AG20443 (cell line): ENCODE measurements at places on chromosomes 1 and 21.

DNA sequence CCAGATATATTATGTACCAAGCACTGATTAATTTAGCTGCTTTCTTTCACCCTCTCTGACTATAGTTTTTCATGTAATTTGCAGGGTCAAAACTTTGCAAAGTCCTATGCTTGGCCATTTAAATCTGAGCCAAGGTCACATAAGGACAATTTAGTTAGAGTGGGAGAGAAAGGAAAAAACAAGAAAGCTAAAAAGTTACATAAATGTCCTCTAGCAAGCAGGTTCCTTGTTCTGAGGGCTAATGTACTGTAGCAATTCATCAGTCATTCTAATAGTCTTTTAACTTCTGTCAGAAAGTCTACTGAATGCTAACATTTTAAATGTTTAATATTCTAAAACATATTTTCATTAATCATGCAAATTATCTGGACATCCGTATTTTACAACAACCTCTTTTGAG, 68.3 kb downstream of the SAMSN1 start:
- DNase-seq: no peak

DNA sequence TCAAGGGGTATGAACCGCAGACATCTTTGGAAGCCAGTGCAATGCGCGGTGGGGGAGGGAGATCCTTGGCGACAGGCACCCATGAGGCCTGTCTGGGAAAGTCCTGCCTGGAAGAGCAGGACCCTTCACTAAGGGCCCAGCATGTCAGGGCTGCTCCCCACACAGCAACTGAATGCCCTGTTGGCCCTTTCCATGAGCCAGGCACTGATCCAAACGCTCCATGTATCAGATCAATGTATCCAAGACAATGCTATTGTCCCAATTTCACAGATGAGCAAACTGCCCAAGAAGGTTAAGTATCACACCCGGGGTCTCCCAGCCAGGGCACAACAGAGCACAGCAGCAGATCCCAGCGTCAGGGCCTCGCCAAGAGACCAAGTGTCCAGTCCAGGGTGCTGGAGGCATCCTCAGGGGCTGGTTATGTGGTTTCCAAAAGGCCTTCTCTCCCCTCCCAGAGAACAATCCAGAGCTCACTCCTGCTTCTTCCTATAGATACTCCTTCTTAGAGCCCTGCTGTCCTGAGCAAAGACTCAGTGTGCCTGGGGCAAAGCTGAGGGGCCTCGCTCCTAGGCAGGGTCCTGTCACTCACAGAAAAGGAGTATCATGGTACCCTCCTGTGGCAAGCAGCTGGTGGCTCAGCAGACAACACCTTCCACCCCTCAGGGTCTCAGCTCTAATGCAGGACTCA, 328.0 kb downstream of the NPHP4 start:
- no peak for DNase-seq

DNA sequence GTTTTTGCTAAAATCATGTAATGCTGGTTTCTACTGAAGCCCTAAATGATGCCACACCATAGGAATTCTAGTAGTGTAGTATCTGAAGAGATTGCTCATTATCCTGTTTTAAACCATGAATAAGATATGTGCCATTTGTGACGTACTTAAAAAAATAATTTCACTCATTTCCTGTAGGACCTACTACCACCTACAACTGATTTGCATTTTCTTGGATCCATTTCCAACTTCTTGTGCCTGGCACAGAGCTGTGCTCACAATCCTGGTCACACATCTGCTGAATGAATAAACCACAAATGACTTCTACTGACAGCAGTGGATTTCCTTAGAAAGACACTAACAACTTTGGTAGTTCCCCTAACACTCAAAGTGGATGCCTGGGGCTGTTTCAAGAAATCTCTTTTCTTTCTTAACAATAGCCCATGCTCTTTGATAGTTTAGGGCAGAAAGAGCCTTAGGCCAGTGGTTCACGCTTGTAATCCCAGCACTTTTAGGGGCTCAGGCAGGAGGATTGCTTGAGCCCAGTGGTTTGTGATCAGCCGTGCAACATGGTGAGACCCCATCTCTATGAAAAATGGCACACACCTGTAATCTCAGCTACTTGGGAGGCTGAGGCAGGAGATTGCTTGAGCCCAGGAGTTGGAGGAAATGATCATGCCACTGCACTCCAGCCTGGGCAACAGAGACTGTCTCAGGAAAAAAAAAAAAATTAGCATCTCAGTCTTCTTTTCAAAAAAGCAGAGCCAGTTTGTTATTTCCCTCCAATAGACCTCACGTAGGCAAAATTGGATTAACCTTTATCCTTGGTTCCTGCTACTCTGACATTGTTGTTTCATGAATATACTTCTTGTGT, 13.0 kb upstream of the BATF3 start:
- DNase-seq: peak; percentile 73

- DNase-seq: no peak
These were observed 180.0 kb downstream of the CDC7 start for GRCh38 chr1:91680556-91681155.

GRCh38 chr1:40829631-40830245, 32.4 kb downstream of the CITED4 start:
- no peak for DNase-seq

- DNase-seq: peak; percentile 47
These were observed 666 bp downstream of the PAFAH2 start for GRCh38 chr1:25996966-25997827.

DNA sequence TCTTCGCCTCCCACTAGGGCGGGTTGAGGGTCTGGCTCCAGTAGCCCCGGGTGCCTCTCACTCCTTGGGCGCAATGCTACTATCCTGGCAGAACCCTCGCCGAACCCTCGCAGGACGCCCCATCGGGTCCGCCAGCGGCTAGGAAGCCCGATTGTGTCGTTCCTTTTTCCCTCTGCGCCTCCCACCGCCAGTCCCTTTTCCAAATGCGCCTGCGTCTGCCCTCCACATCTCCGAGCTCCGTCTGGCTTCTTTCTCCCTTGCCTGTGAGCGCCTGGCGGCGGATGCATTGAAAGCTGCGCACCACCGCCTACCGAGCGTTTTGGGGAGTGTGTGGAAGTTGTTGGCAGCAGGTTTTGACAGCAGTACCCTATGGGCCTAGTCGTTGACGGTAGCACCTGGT, 1.0 kb upstream of the DIRAS3 start:
- DNase-seq: peak; percentile 71

GRCh38 chr21:29805105-29805504, 134.7 kb downstream of the GRIK1 start:
- DNase-seq: no peak

DNA sequence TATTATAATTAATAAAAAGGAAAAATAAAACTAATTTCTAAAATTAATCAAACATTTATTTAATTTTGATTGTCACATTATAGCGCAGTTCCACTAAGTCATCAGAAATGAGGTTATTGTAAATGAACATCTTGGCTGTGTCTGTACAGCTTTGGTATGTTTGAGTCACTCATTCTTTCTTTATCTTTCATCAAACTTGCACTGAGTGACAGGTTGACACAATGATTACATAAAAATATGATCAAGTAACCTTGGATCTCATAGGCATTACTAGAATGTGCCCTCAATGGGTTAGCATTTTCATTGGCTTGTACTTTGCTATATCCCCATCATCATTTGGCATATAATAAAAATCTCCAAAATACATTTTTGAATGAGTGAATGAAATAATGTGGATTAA, 1353.2 kb upstream of the ADGRL2 start:
- DNase-seq: no peak

GRCh38 chr1:97797403-97798183, 123.2 kb downstream of the DPYD start:
- peak; percentile 17 for DNase-seq

- DNase-seq: peak; percentile 36
These were observed 52.9 kb upstream of the CD46 start for GRCh38 chr1:207698822-207699483.

DNA sequence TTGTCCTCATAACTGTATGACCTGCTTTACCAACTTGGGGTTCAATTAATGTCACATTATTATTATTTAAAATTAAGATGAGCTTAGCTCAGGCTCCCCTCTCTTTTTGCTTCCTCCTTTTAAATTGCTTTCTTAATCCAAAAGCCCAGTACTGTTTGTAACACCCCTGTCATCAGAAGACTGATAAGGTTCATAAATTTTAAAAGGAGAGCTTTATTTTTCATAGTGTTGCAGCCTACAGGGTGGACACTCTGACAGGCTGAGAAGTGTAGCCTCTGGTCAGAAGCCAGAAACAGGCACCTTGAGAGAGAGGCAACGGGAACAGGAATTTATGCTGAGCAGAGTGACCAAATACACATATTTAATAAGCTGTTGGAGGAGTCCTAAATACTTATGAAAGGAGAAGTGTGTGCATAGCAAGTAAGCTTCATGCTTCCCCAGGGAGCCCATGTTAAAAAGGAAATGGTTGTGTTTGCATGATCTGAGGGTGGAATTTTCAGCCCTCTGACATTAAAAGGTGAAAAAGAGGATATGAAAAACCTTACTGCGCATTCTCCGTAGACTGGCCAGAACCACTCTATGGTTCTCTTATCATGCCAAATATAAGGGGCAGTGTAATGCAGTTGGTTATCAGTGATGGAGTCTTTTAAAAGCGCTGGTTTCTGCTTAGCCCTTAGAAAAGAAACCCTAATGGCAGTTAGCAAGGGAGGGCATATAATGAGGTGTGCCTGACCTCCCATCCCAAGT, 30.5 kb upstream of the FGGY start:
- no peak for DNase-seq

DNA sequence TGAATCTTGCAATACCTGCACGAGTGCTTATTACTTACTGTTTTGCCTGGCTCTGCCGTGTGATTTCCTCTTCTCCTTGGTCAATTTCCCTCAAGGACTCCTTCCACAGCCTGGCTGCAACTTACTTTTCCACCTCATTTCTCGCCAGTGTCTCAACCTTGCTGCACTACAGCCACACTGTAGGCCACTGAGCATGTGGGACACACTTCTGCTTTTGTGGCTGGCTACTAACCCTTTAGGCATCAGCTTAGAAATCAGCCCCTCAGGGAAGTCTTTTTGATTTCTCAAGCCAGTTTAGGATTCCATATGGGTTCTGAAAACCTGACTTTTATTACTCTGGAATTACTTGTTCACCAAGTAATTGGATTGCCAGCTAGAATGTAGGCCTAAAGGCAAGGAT, 5.2 kb upstream of the DMRTB1 start:
- no peak for DNase-seq

DNA sequence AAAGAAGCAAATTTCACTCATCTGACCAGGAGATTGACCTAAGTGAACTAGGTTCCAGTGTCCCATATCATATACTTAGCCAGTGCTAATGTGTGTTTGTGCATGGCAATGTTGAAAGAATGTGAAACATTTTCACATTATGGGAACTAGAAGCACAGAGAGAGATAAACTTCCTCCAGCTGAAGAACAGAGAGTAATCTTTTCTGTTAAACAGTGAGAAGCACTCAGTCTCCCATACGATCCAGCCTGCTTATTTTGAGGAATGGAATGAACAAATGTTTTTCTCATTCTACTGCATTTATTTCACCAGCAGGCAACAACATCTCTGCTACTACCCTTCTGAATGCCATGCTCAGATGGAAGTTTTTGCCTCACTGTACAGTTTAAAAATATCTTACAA, 170.5 kb downstream of the TTLL7 start:
- DNase-seq: no peak

- no peak for DNase-seq
These were observed 11.8 kb upstream of the KIAA0040 start for GRCh38 chr1:175204330-175204729.

- DNase-seq: no peak
These were observed 3.3 kb upstream of the MYOG start for GRCh38 chr1:203089001-203089650.

GRCh38 chr1:5742801-5743200, 249.4 kb downstream of the NPHP4 start:
- no peak for DNase-seq

- DNase-seq: no peak
These were observed 391.2 kb downstream of the DPYD start for GRCh38 chr1:97529600-97529999.

DNA sequence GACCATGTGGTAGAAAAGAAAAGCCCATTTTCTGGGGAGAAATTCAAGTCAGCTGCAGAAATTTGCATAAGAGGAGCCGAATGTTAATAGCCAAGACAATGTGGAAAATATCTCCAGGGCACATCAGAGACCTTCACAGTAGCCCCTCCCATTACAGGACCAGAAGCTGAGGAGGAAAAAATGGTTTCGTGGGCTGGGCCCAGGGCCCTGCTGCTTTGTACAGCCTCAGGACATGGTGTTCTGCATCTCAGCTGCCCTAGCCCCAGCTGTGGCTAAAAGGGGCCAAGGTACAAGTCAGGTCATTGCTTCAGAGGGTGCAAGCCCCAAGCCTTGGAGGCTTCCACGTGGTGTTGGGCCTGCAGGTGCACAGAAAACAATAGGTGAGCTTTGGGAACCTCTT, 108.3 kb downstream of the DMRTB1 start:
- DNase-seq: no peak

- no peak for DNase-seq
These were observed 2.0 kb downstream of the LRRN2 start for GRCh38 chr1:204683284-204684205.

GRCh38 chr1:176051402-176051801, 155.7 kb downstream of the COP1 start:
- no peak for DNase-seq

DNA sequence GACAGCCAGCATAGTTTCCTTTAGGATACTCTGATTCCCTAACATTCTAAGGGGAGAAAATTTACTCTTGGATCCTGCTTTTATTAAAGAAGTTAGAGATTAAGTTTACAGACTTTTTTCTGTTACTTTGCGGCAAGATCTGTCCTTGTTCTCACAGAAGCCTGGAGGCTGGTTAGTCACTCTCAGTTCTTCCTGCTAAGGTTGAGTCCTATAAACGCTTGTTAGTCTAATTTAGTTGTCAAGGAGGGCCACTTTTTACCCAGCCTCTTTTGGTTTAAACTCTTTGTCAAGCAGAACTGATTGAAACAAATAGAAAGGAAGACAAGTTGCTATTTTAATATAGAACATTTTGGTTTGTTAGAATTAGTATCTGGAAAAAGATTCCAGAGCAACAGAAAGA, 89.7 kb downstream of the C21orf91 start:
- no peak for DNase-seq

- no peak for DNase-seq
These were observed 46.8 kb upstream of the SYNC start for GRCh38 chr1:32749332-32749731.

DNA sequence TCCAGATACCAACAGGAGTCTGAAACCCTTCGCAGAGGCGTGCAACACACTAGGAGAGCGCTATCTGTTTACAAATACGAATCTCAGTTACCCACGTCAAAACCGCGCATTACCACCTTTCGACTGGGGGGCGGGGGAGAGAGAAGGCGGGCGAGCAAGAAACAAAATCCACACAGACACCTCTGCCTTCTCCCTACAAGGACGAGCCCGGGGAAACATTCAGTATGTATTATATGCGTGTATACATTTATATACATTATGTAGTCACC, 722 bp downstream of the TUT4 start:
- peak; percentile 38 for DNase-seq

GRCh38 chr1:9009438-9010370, 16.5 kb downstream of the SLC2A7 start:
- DNase-seq: peak; percentile 69

GRCh38 chr1:182338806-182339370, 52.7 kb downstream of the GLUL start:
- DNase-seq: no peak
